ENCODE measurements at places on chromosomes 11 and 22. TPM values are rescaled to one million over a fixed set of nuclear protein-coding genes. Genes with fewer than 3 reads are reported as not detected.

The OR8G5 gene
- not detected for total RNA-seq

The CCDC73 gene
- not detected for total RNA-seq

- no peak overlapping the region for H3K4me3 ChIP-seq
- no peak for DNase-seq
- peaks cover 22% of the 10 kb centered on the region for H3K4me1 ChIP-seq
- H3K27me3 ChIP-seq, result no peaks in the 10 kb centered on the region
- H3K36me3 ChIP-seq, result peaks cover under 1% of the 10 kb centered on the region
Measured at GRCh38 chr11:64254326-64254725, 3.0 kb downstream of the PLCB3 start.

The TP53I11 gene
- 159 TPM for total RNA-seq

The SLC29A2 gene
- total RNA-seq, result 2.0 TPM

DNA sequence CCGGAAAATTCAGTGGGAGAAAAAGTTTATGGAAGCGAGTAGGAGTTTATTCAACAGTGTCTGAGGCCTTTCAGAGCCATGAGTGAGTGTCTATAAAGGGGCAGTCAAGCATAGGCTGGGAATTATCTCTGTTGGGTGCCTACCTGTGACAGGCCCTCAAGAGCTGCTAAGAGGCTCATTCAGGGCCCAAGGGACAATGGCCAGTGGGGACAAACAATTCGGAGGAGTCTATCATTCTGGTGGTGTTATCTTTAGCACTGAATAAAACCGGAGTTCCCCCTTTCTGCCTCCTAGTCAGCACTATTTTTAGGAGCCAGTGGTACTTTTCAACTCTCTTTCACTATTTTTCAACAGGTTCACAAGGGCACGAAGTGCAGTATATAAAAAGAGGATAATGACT is 89.5 kb upstream of the HTATIP2 start:
- no peaks in the 10 kb centered on the region for H3K36me3 ChIP-seq
- no peak for DNase-seq
- H3K27ac ChIP-seq, result no peak overlapping the region
- peaks cover 64% of the 10 kb centered on the region for H3K27me3 ChIP-seq
- no peak overlapping the region for H3K4me3 ChIP-seq
- H3K4me1 ChIP-seq, result no peaks in the 10 kb centered on the region

GRCh38 chr11:2837096-2837601 is 48.4 kb downstream of the CDKN1C start:
- DNase-seq, result no peak
- H3K36me3 ChIP-seq, result no peaks in the 10 kb centered on the region
- no peak overlapping the region for H3K27ac ChIP-seq
- peaks cover 12% of the 10 kb centered on the region for H3K4me1 ChIP-seq
- no peak overlapping the region for H3K4me3 ChIP-seq

DNA sequence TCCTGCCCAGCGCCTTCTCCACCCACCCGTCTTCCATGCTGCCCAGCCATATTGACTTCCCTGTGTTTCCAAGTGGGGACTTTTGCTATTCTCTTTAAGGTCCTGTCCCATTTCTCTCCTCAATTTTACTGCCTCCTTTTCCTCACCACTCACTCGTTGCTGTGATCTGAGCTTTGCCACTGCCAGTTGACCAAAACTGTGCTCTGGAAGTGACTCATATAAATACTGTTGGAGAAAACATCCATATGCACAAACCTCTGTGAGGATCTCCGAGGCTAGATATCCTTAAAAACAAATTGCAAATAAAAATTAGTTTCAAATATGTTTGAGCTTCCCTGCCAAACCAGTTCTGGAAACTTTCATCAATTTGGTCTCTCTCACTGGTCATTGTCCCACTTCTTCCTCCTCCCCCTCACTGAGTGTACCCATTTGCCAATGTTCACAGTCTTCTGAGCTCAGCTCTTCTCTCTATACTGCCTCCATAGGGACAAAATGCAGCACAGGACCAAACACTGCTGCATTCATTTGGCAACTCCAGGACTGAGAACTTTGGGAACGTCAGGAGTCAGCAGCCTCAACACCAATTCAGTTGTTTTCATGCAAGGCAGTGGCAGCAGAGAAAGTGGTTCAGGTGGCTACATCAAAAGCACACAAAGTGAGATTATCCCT is 34.0 kb upstream of the MMP13 start:
- no peaks in the 10 kb centered on the region for H3K36me3 ChIP-seq
- no peak overlapping the region for H3K4me3 ChIP-seq
- no peak for DNase-seq
- H3K27me3 ChIP-seq, result no peaks in the 10 kb centered on the region

- no peaks in the 10 kb centered on the region for H3K27me3 ChIP-seq
- no peak for DNase-seq
- peak overlapping the region; percentile 56 for H3K27ac ChIP-seq
- H3K36me3 ChIP-seq, result peaks cover 12% of the 10 kb centered on the region
- no peak overlapping the region for H3K4me3 ChIP-seq
Measured at GRCh38 chr11:10885703-10886363, 28.0 kb upstream of the ZBED5 start.

DNA sequence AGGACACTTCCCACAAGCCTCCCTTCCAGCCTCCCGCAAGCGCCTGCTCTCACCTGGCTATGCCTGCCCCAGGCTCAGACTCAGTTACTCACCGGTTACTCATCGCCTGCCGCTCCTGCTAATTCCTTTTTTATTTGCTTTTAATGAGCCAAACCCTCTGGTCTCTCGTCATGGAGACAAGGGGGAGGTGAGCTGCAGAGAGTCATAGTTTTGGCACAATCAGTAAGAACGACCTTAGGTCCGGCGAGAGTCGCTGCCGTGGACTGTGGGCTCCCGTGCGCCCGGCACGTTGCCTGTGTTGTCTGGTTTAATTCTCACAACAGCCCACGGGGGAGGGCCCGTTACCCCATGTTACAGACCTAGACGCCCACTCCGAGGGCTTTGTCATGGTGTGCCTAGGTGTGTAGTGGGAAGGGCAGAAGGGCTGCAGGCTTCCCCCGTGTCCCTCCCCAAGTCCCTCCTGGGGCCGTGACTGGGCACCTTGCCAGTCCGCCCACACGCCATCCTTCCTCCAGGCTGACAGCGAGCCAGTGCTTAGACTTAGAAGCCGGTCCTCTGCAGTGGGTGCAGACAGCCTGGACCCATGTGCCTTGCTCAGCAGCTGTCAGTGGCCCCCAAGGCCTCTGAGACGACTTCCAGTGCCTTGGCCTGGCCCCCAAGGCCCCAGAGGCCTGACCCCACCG is 42.2 kb downstream of the WNT7B start:
- H3K4me1 ChIP-seq, result peaks cover 22% of the 10 kb centered on the region
- no peak overlapping the region for H3K4me3 ChIP-seq
- no peaks in the 10 kb centered on the region for H3K36me3 ChIP-seq
- H3K27ac ChIP-seq, result no peak overlapping the region

- no peak overlapping the region for H3K27ac ChIP-seq
- H3K36me3 ChIP-seq, result no peaks in the 10 kb centered on the region
- peaks cover 9% of the 10 kb centered on the region for H3K4me1 ChIP-seq
Measured at GRCh38 chr11:2358754-2359442, 18.2 kb upstream of the CD81 start.

The CD82 gene
- 29.5 TPM for total RNA-seq

The TMEM80 gene
- total RNA-seq, result 43.9 TPM

The NNMT gene
- 79.5 TPM for total RNA-seq

GRCh38 chr22:27748751-27749191 is 52.8 kb downstream of the MN1 start:
- peaks cover 69% of the 10 kb centered on the region for H3K4me1 ChIP-seq
- H3K27me3 ChIP-seq, result no peaks in the 10 kb centered on the region

- peaks cover 7% of the 10 kb centered on the region for H3K4me1 ChIP-seq
- H3K4me3 ChIP-seq, result no peak overlapping the region
- no peaks in the 10 kb centered on the region for H3K36me3 ChIP-seq
- H3K27ac ChIP-seq, result no peak overlapping the region
- peaks cover 6% of the 10 kb centered on the region for H3K27me3 ChIP-seq
Measured at GRCh38 chr11:34601085-34601444, 19.8 kb upstream of the EHF start.
